ENCODE measurements at places on chromosomes 1 and 21. TPM values are rescaled to one million over a fixed set of nuclear protein-coding genes. Genes with fewer than 3 reads are reported as not detected.

DNA sequence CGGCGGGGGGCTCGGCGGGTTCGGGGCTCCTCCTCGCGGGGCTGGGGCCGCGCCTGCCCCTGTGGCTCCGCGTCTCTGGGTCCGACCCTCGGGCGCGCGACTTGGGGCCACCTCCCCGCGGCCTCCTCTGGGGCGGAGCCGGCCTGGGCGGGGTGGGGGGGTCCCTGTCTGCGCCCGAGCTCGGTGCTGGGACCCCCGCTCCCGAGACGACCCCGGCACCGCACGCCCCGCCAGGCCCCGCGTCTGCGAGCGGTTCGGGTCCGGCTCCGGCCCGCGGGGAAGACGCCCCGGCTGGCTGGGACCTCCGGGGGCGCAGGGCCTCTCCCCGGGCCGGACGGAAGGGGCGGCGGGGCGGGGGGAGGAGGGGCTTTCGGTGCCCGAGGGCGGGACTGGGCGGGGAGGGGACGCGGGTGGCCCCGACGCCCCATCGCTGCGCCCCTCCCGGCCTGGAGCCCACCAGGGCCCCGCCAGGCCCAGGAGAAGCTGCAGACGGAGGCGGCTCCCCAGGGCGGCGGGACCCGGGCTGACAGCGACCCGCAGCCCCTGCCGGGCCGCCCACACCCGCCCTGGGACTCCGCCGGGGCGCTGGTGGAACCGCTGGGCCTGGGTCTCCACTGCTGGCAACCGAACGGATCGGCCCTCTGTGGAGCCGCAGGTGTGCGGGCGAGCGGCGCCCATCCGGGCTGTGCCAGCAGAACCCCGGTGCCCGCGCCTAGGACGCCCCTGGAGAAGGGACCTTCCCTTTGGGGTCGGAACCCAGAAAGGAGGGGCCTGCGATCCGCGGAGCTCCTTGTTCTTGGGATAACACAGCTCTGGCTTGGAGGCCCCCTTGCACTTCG is 610 bp downstream of the COL6A2 start:
- peak; percentile 41 for ATAC-seq

DNA sequence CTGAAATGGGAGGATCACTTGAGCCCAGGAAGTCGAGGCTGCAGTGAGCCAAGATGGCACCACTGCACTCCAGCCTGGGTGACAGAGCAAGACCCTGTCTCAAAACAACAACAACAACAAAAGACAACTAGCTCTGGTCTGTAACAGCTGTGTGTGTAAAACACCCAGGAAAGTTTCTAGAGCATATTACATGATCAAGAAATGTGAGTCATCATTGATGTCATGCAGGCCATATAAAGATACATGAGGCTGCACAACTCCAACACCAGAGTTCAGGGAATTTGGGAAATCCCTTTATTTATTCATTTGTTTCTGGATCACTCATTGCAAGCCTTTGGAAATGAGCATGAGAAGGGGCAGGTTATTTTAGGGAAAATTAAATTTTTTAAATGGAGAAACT is 50.3 kb upstream of the CTPS1 start:
- no peak for ATAC-seq

The ADAMTS1 gene
- total RNA-seq = not detected

The CASQ2 gene
- total RNA-seq = not detected

All from activated T-helper 17 cell treated with anti-CD3 and anti-CD28 coated beads, Interleukin-2, amount 50 U/mL, for 72 hours (primary cell).